ENCODE measurements at places on chromosomes 2 and 18. TPM values are rescaled to one million over a fixed set of nuclear protein-coding genes. Genes with fewer than 3 reads are reported as not detected.

DNA sequence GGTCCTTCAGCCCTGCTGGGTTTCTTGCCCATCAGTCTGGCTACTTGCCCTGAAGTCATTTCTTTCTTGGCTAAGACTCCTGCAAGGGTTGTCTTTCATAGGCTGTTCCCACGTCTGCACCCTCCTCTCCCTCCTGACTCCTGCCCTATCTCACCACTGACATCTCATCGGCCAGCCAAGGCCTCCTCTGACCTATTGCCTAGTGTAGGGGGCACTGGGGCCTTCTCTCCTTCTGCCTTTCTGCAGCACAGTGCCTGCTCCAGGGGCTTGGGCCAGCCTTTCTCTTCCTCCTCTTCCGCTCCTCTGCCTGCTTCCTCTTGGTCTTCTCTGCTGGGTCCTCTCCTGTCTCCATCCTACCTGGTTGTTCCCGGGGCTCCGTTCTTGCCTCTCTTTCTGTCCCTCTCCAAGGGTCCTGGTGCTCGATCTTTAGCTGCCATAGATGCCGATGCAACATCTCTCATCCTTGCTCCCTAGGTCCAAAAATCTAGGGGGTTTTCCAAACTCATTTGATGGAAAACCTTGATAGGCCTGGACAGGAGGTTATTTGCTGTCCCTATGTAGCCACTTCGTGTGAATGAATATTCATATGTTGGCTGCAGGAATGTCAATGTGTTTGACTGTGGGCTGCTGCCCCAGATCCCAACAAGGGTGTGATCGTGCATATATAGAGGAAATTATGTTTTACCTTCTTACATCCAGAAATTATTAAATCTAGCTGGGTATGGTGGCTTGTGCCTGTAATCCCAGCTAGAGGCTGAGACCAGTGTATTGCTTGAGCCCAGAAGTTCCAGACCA, 9.7 kb upstream of the NT5DC4 start:
- H3K27ac ChIP-seq = no peak overlapping the region
- no peak for DNase-seq
- no peak overlapping the region for H3K4me3 ChIP-seq

DNA sequence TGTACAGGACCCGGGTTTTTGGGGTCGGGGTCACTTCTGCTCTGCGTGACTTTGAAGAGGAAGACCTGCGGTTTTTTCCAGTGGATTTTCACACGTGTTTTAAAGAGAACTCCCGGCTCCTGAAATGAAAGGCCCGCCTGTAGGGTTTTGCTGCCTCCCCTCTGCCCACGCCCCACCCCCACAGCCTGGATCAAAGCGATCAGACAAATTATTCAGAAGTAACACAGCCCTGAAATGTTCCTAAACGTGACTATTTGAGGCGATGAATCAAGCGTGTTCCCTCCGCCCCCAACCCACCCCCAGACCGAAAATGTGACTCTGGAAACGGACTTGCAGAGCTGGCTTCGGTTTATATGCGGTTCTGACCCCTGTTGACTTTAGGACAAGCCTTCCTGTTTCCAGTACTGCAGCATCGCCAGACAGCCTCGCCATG, 28.7 kb upstream of the SMIM21 start:
- no peaks in the 10 kb centered on the region for H3K36me3 ChIP-seq
- H3K4me3 ChIP-seq = peak overlapping the region; percentile 75
- H3K27ac ChIP-seq = no peak overlapping the region
- H3K27me3 ChIP-seq = no peaks in the 10 kb centered on the region
- DNase-seq = no peak

DNA sequence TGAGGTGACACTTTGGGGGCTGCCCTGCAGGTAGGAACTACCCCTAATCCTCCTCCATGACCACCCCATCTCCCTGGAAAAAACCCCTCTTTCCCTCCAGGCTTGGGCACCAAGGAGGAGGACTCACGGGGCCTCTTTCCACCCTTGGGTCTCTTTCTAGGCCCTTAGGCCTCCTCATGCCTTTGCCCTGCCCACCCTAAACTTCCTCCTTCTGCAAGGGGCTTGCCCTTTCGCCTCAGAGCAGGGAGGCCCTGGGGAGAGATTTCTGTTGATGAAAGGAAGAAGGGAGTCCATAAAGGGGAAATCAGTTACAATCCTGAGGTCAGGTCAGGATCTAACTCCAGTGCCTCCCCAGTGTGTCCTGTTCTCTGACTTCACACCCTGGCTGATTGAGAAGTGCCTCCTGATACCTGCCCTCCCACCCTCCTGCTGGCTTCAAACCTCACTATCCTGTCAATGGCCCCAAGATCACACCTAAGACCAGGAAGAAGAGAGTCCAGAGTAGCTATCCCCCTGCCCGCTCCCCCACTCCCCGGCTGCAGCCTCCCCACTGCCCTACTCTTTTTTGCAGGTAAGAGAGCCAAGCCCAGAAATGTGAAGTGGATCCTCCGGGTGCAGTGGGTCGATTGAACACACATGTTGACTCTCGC, 16.7 kb upstream of the TNS1 start:
- no peak for DNase-seq
- peak overlapping the region; percentile 82 for H3K27ac ChIP-seq
- no peak overlapping the region for H3K4me3 ChIP-seq
- H3K27me3 ChIP-seq = no peaks in the 10 kb centered on the region
- peaks cover 100% of the 10 kb centered on the region for H3K4me1 ChIP-seq

- H3K27ac ChIP-seq = no peak overlapping the region
- H3K4me3 ChIP-seq = peak overlapping the region; percentile 39
- H3K36me3 ChIP-seq = no peaks in the 10 kb centered on the region
- DNase-seq = no peak
- H3K4me1 ChIP-seq = peaks cover 3% of the 10 kb centered on the region
These were observed 34.2 kb downstream of the CERS6 start for GRCh38 chr2:168490015-168490874.

RASGRP3 gene
- total RNA-seq = 16.2 TPM

Measured in thoracic aorta (tissue), 2 donors.